Stimulated activated CD4-positive, alpha-beta T cell treated with anti-CD3 and anti-CD28 coated beads, Interleukin-4, amount 100 ng/mL, for 24 hours (primary cell): ENCODE measurements at places on chromosomes 4 and X.
A peak's percentile ranks its signal among the peaks of the same experiment; 100 is the strongest.

DNA sequence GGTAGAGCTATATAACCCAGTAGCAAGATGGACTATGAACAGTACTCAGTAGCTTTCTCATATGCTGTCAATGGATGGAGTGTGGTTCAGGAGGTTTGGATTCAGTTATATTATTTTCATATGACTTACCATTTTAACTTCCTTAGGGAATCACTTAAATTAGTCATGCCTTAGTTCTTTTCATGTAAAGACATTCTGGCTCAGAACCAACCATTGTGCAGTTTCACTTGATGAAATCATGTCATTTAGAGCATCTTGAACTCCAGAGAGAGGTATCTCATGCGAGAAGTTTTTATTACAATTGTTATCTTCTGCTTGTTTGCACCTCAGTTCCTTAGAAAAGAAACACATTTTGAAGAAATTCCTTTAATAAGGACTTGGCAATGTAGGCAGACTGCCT lies 55.8 kb downstream of the IL1RAPL2 start:
- no peak for DNase-seq

DNA sequence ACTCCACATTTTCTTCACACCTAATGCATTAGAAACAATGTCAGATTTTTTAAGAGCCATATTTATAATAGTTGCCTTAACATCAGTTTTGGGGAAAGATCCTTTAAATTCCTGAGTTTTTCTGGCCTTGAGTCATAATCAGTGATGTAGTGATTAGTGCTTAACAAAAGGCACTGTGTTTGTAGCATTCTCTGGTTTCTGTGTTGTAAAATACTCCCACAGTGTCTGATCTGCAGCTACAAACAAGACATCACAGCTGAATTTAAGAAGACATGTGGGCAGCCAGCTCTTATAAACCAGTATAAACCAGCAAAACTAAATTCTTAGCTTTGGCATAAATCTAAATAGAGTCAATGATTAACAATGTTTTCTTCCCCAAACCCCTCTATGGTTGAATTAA lies 233.8 kb downstream of the FSTL5 start:
- no peak for DNase-seq

DNA sequence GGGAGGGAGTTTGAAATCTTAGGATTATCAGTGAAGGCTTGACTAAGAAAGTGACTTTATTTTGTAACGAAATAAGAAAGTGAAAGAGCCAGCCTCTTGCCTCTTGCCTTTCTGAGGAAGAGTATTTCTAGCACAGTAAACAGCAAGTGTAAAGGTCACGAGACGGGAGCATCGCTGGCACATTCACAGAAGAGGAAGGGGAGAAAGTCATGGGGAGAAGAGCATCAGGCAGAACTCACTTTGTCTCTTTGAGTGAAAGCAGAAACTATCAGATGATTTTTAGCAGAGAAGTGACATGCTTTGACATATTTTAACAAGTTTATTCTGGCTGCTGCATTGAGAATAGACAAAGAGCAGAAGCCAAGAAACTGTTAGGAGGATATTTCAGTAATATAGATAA lies 313.8 kb downstream of the CAMK2D start:
- peak; percentile 35 for DNase-seq

- no peak for DNase-seq
Measured at GRCh38 chrX:76434103-76434741, 6.7 kb downstream of the MAGEE1 start.

GRCh38 chrX:89124985-89125384 lies 378.0 kb downstream of the CPXCR1 start:
- DNase-seq = no peak

- no peak for DNase-seq
Measured at GRCh38 chr4:61199873-61200186, 296 bp upstream of the ADGRL3 start.

DNA sequence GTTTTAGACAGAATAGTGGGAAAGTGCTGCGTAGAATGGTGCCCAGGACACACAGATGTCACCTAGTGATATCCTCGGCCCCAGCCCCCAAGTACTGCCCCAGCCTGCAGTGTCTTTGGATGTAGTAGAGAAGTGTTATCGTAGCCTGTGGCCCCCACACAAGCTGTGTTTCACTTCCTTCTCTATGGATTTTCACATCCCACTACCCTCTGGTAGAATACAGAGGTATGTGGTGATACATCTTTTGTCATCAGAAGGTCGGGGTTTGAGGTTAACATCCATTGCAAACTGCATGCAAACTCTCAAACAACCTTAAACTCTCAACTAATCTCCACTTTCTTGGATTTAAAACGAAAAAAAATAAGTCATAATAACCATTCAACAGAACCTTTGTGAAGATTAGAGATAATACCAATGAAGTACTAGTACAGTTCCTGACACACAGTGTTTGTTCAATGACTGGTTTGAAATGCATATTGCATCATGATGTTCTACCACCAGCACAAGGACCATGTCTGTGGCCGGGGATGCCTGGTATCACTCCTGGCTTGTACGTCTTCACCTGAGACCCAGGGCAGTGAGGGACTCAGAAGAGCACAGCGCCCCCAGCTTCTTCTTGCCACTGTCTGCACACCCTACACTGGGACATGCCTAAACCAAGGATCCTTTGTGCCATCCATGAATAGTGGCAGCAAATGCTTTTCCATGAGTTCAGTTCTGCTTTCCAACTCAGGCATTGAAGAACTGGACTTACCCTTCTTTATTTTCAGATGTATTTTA lies 267.3 kb downstream of the DCTD start:
- no peak for DNase-seq

- no peak for DNase-seq
Measured at GRCh38 chr4:31959972-31960371, 1239.8 kb downstream of the PCDH7 start.

DNA sequence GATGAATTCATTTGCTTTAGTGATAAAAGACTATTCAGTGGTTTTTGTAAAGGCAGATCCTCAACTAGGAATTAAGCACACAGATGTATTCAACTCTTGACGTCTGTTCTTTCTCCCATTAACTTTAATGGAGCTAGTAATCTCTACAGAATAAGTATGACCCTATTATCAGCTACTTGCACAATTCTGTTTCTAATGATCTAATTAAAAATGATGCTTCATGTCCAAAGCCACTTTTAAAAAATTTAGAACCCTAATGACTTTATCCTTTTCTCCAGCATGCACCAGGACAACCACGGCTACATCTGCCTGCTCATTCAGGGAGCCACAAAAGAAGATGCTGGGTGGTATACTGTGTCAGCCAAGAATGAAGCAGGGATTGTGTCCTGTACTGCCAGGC lies 85.4 kb downstream of the CBR4 start:
- no peak for DNase-seq

DNA sequence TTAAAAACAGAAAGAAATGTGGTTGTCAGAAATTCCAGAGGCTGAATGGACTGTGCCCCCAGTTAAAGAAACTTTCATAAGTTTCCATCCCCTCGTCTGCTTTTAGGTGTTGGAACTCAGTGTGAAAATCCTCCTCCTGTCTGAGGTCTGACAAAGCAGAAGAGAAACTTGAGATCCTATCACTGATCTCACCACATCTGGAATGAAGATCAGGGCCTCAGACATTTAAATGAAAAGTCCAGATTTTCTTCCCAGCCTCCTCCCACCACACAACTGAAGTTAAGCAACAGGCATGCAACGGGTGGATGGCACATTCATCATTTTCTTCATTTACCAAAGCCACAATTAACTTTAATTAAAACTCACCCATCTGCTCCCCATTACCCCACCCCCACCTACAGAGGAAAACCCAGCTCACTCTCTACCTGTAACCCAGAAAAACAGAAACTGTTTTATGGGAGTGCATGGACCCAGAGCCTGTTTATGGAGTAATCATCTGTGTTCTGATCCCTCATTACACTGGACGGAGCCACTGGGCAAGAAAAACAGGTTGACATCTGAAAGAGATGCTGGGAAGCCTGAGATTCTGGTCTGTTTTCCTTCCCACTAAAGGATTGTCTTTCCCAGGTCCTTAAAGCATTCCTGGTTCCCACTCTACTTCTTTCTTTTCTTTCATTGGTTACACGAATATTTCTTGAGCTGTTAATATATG lies 58.1 kb upstream of the HOPX start:
- no peak for DNase-seq

- DNase-seq = no peak
Measured at GRCh38 chrX:114028907-114029662, 554.8 kb upstream of the HTR2C start.

DNA sequence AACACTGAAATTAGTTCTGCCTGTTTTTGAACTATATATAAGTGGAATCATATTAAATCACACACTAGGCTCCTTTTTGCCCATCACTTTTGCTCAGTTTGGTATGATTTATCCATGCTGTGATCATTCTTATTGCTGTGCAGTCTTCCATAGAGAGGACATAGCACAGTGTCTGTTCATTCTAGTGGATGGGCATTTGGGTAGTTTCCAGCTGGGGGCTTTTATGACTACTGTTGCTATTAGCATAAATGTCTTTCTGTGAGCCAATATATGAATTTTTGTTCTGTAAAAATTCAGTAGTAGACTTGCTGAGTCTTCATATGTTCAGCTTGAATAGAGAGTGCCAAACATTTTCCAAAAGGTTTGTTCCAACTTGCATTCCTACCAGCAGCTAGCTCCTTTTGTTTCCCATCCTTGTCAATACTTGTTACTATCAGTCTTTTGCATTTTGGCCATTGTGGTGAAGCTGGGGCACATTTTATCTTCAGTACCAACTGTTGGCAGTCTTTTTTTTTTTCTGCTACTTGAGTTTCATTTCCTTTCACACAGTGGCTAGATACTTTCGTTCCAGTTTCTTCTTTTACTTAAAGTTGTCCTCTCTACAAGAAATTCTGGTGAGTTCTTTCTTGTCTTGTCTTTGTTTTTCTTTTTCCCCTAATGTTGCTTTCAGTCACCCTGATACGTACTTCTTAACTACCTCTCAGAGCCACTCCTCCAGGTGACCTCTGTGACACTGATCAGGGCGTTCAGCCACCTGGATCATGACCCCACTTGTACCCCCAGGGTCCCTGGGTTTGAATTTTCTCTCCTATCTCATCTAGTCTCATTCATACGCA lies 87.0 kb downstream of the ANXA3 start:
- no peak for DNase-seq

DNA sequence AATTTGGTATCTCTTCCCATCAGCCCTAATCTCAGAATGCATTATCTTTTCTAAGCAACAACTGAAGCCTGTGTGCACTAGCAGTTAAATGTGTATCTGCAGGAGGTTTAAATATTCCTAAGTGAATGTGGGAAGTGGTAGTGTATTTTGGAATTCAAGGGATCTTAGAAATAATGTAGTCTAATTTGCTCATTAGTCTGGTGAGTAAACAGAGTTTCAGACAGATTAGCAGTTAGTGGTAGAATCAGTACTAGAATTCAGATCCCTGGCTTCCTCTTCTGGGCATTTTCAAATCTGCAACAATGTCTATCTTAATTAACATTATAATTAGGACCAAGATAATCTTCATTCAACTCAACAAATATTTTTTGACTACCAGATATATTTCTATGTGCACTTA lies 11.7 kb upstream of the CXCL2 start:
- DNase-seq = no peak

- DNase-seq = peak; percentile 86
Measured at GRCh38 chrX:63754860-63755579, 30.0 kb downstream of the ARHGEF9 start.

DNA sequence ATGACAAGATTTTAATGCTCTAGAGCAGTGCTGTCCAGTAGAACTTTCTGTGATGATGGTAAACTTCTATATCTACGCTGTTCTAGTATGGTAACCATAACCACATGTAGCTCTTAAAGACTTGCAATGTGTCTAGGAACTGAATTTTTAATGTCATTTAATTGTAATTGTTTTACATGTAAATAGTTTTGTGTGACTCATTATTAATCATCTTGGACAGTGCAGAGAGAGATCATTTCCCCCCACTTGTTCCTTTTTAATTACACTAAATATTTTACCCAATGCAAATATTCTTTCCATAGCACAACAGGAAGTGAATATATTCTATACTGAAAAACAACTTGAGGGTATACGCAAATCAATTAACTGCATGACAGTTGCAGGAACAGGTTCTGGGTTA lies 5.8 kb downstream of the ATG4A start:
- no peak for DNase-seq

DNA sequence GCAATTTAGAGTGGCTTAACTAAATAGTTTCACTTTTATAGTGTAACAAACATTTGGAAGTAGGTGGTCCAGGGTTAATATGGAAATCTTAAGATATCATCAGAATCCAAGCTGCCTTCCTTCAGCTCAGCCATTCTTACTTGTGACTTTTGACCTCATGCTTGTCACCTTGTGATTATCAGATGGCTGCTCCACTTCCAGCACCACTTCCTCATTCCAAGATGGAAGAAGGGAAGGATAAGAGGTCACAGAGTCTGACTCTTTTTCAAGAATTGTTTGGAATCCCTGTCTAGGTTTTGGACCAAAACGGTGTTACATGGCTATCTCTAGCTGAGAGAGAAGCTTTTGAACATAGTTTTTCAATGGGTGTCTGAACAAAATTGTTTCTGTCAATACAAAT lies 39.9 kb downstream of the MTTP start:
- DNase-seq = no peak

DNA sequence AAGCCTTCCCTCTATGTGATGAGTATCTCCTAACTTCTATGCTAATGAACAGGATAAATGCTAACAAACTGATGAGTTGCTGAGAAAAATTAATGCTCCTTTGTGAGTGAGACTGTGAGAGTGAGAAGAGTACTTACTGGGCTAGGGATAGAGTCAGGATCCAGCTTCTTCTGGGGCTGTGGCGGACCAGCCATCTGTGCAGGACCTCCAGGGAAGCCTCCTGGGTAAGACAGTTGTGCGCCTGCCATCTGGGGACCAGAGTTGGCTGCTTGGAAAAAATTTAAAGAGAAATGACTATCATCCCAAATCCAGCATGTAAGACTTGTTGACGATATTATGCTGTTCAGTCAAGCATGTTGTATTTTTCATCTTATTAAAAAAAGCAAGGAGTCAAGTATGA lies 21.0 kb downstream of the SEC24D start:
- no peak for DNase-seq

DNA sequence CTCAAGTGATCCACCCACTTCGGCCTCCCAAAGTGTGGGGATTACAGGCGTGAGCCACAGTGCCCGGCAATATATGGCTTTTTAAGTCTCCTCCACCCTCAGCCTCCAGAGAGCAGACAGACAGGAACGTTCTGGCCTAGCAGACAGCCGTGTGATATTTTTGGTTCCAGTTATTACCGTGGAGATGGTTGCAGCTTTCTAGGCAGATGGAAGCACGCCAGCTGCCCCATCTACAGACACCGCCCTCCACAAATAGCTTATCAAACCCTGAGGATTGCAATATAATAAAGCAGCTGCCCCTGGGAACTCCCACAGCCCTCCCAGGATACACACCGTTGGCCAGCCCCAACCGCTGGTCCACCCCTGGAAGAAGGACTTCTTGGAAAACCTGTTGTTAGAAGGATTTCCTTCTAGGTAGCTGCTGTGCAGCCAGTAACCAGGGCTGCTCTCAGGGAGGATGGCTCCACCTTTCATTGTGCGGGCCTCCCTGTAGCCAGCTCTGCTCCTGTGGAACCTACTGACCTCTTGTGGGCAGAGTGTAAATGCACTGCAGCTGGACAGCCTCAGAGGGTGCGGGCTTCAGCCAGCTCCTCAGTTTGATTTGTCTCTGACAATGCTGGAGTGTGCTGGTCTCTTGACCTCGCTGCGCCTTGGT lies 44.0 kb downstream of the SLC25A5 start:
- DNase-seq = no peak

- DNase-seq = peak; percentile 45
Measured at GRCh38 chr4:101282076-101282844, 65.1 kb downstream of the PPP3CA start.

- DNase-seq = no peak
Measured at GRCh38 chr4:2761035-2761923, 5.1 kb upstream of the TNIP2 start.

- peak; percentile 56 for DNase-seq
Measured at GRCh38 chrX:24682739-24683432, 10.8 kb upstream of the POLA1 start.

GRCh38 chr4:57443787-57444186 lies 333.6 kb upstream of the IGFBP7 start:
- no peak for DNase-seq
